ENCODE measurements at places on chromosomes 12 and 14.

DNA sequence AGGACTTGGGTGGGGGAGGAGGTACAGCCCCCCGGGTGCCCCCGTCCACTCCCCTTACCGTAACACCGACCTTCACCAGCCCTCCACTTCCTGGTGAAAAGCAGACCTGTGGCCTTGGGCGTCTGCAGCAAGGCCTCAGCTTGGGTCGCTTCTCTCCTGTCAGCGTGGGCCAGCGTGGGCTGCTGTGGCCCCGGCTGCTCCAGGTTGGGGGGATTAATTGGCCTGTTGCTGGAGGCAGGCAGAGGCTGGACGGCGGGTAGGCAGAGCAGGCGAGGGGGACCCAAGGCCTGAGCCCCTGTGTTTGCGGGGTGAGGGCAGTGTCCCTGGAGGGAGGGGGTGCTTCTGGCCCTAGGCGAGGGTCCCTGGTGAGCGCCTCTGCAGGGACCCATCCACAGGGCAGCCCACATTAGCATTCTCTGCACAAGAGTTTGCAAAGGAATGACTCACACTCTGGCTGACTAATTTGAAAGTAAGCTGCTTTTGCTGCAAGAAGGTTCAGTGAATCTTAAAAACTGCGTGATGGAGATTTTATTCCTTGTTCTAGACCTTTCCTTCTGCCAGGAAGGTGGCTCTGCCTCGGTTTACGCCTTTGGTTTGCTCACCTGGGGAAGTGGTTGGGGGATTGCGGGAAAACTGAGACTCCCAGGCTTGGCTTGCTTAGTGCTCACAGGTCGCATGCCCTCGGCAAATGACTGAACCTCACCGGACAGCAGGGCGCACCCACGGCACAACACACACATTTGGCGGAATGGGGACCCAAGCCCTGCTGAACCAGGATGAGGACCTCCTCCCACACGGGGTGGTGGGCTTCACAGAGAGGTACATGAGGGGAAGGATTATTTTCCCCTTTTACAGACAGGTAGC lies 37.9 kb upstream of the DLK1 start:
- DNase-seq, result peak; percentile 82

DNA sequence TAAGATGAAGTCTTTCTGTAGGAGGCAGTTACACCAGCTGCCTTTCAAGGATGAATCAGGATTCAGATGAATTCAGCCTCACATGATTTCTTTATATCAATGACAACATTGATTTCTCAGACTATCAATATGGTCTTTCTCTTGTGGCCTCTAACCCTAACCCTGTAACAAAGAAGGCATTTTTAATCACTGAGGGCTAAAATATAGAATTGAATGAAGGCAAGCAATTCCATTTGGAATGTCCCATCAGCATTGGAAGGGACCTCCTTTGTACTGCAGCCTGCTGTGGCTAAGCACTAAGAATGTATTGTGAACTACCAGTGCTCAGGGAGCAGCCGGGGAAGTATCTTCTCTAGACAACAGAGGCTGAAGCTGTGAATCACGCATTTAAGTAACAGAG lies 90.6 kb upstream of the FRMD6 start:
- DNase-seq, result no peak

DNA sequence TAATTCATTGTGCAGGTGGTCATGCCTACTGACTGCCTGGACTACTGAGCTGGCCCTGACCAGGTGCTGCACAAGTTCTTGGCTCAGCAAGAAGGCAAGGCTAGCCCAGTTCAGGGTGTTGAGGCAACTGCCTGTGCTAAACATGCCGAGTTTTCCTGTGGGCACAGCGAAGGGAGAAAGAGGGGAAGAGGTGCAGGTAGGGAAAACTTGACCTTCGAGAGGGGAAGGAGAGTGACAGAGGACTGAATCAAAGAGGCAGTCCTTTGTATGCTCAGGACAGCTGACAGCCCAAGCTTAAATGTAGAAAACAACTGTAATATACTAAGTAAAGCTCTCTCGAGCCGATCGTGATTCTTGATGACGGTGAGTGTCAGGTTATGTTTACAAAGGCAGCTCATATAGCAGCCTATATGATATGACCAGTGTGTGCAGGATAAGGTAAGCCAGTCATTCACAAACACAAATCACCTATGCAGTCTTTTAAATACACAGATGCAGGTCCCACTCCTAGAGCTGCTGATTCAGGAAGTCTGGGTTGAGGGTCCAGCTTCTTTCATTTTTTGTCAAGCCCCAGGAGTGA lies 2.6 kb downstream of the IRAK3 start:
- no peak for DNase-seq

GRCh38 chr12:110750784-110751461 lies 8.2 kb upstream of the PPP1CC start:
- no peak for DNase-seq

GRCh38 chr12:118107011-118107410 lies 3.2 kb upstream of the VSIG10 start:
- DNase-seq, result no peak

DNA sequence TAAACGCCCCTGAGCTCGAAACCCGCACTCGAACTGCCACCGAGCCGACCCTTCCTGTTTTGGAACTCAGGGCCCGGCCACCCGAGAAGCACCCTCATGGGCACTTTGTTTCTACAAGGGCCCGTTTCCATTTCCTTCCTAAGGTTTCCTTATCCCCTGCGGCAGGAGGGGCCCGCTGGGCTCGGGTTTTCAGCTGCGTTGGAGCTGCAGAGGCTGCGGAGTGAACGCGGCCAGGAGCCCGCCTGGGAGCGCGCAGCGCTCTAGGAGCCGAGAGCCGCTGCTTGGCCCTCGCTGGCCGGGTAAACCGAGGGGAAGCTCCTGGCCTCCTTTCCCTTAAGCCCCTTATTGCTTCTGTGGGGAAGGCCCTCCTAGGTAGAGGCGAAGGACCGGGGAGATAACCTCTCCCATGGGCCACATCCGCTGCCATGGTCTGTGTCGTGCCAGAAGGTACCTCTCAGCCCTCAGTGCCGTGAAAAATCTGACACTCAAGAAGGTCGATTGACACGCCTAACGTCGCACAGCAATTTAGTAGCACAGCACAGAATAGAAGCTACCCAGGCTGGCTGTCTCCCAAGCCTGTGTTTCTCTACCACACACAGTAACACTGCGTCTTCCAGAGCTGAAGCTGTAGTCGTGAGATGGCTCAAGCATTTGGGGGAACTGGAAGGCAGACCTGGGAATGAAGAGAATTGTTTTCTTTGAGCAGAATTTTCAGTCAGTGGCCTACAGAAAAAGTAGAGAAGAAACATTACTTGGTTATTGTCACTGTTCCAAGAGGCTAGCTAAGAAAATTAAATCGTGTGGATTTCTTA lies 12.9 kb upstream of the CALM1 start:
- DNase-seq, result peak; percentile 72

GRCh38 chr12:95385246-95386035 lies 88.5 kb upstream of the METAP2 start:
- DNase-seq, result no peak

- no peak for DNase-seq
Measured at GRCh38 chr14:87419925-87420324, 573.1 kb downstream of the GALC start.

- DNase-seq, result peak; percentile 86
Measured at GRCh38 chr14:23361320-23361719, 3.7 kb downstream of the EFS start.

GRCh38 chr12:2876431-2877046 lies 435 bp downstream of the FOXM1 start:
- DNase-seq, result peak; percentile 54

DNA sequence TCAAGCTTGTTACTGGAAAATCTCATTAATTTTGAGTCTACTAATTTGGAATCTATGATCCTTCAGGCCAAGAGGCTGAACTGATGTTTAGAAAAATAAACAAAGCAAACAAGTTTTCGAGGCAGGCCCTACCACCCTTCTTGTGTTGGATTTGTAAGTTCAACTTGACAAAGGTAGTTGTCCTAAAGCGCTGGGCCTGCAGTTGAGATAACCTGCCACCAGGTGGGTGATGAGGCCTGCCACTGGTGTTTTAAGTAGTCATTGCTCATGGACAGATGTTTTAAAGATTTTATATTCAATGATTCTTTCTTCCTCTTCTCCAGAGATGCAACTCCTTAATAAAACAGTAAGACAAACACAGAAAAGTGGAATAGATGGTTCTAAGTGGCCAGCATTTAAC lies 19.4 kb downstream of the ACVRL1 start:
- DNase-seq, result peak; percentile 43

DNA sequence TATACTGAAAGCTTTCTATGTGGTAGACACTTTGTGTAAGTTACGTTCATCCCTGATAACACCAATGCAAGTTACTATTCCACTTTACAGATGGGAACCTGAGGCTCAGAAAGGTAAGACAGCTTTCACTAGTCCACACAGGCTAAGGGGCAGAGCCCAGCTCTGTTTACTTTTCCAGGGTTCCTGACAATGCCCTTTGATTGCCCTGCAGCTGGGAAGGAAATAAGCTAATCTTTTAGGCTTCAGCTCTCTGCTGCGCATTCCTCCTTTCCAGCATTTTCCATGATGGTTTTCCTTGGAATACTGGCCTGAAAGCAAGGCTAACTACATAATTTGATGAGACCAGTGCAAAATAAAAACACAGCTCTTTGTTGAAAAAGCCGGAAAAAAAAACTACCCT lies 185.7 kb upstream of the BTG1 start:
- DNase-seq, result no peak

- peak; percentile 21 for DNase-seq
Measured at GRCh38 chr14:45201905-45202304, 51.1 kb downstream of the MIS18BP1 start.

GRCh38 chr14:74975059-74975810 lies 19.8 kb upstream of the PGF start:
- no peak for DNase-seq

All from mesenchymal stem cell (in vitro differentiated cells and primary cell).